ENCODE measurements at places on chromosomes 2 and 18.
A peak's percentile ranks its signal among the peaks of the same experiment; 100 is the strongest.

DNA sequence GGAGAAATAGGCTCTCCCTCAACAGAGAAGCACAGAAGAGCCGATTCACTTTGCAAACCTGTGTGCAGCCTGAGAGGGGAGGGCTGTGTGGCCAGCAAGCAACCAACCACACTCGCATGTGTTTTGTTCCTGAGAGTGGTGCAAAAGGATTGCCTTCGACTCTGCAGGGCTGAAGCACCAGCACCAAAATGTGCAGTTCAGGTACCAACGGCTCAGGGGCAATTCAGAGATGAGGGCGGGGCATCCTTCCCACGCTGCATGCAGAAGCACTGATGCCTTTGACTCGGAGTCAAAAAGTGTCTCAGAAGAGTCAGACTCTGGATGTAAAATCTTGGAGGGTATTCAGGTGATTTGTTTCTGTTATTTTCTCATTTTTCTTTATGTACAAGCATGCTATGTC, 55.5 kb downstream of the DCDC2C start:
- no peak for DNase-seq

DNA sequence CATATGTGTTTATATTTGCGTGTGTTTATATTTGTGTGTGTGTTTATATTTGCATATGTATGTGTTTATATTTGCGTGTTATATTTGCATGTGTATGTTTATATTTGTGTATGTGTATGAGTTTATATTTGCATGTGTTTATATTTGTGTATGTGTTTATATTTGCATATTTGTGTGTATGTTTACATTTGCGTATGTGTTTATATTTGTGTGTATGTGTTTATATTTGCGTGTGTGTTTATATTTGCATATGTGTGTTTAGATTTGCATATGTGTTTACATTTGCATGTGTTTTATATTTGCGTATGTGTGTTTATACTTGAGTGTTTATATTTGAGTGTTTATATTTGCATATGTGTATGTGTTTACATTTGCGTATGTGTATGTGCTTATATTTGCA, 115.7 kb upstream of the CTDP1 start:
- no peak for DNase-seq

DNA sequence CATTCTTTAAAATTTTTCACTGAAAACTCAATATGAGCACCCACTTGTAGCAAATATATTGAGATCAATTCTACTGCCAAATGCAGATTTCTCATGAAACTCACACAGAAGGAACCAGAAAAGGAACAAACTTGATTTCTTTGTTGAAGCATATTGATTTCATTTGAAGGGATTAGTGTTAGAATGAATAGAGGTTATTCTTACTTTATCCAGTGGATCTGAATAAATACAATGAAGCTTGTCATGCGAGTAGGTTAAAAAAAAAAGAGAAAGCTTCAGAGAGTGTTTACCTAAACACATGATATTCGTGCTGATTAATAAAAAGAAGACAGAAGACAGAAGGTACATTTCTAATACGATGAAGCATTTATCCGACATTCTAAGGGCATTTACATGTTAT, 226.7 kb upstream of the ZSWIM2 start:
- no peak for DNase-seq

DNA sequence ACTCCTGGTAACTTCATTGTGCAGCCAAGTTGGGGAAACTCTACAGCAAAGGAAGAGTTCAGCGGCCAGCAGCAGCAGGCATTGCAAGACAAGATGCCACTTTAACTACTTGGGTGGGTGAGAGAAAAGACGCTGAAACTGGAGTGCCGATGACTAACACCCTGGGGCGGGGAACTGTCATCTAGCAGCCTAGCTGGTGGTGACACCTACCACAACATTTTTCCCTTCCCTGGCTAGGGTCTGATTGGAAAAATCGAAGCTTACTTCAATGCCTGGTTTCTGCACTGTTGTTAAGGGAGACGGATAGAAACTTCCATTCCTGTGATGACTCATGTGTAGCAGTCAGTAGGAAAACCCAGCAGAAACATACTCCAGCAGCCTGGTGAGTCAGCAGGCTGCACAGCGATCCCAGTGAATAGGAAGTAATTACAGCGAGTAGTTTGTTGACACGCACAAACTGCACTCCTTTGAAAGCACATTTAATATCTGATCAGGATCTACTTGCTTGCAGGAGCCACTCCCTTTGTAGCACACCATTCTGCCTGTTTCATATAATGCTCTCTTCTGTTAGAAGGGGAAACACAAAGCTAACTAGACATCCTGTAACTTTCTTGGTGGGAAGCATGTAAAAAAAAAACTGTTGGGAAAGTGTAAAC, 62.1 kb upstream of the MAPRE2 start:
- peak; percentile 74 for DNase-seq

DNA sequence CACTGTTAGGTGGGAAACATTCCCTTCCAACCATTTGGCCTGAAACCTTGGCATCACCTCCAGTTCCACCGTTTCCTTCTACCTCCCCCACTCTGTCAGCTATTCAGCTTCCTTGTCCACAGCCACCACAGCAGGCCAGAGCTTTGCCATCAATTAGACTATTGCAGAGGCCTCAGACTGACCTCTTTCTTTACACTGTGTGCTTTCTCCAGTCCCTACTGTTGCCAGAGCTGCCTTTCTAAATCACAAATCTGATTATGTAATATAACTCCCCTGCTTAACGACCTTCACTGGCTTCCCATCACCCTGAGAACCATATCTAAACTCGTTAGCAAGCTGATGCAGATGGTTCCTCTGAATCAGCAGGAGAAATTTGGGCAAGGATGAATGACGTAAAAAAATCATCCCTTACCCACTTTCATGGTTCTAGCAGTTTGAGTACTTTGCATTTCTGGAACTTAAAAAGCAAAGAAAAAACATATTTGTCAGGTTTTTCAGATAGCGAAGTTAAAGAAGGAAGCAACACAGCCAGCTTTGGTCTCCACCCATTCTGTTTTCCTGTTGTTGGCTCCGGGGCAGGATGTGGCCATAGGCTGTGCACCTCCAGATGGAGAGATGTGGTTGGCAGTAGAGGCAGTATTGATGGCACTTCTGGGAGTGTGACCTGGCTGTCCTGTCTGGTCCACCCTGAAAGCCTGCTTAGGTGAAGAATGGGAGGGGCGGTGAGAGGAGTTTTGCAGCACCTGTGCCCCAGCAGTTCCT, 422.1 kb downstream of the PARD3B start:
- peak; percentile 22 for DNase-seq

DNA sequence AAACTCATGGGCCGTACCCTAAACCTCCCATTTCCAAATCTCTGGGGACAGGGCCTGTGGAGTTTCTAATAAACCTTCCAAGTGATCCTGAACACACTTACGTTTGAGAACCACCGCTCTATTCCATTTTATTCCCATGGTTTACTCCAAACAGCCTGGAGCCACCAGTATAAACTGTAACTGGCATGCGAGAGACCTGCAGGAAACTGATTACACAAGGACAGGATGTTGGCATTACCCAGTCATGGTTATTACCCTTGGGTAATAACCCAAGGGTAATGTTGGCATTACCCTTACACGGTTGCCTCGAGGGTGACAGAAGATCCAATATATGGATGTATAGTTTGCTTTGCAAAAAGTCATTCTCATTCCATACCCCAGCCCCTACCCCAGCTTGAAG, 37.0 kb upstream of the YPEL5 start:
- DNase-seq: no peak

- DNase-seq: no peak
These were observed 30.2 kb downstream of the NYAP2 start for GRCh38 chr2:225429717-225430116.

GRCh38 chr2:30040147-30040546, 106.7 kb upstream of the YPEL5 start:
- no peak for DNase-seq

DNA sequence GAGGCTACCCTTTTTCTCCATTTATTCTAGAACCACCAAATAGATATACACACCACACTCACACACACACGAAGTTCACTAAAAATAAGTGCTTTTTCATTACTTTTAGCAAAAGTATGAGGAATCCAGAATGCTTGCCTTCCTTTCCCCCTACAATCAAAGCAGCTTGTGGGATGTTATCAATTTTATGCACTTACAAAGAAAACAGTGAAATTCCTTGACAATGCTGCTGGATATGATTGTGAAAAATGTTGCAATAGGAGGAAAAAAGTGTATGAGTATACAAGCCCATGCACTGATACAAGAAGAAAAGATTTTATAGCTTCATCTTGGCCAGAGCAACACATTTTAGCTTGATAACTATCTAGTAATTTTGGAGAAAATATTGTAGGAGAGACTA, 269.2 kb downstream of the XIRP2 start:
- no peak for DNase-seq

GRCh38 chr18:74901362-74902146, 303.9 kb downstream of the ZNF407 start:
- no peak for DNase-seq

GRCh38 chr2:213237251-213237650, 47.0 kb upstream of the SPAG16 start:
- DNase-seq: no peak

- DNase-seq: no peak
These were observed 146.4 kb upstream of the SPATS2L start for GRCh38 chr2:200159829-200160781.

- no peak for DNase-seq
These were observed 98.4 kb downstream of the NDUFA10 start for GRCh38 chr2:239926587-239927232.

GRCh38 chr18:44828080-44828479, 147.4 kb downstream of the SETBP1 start:
- no peak for DNase-seq

DNA sequence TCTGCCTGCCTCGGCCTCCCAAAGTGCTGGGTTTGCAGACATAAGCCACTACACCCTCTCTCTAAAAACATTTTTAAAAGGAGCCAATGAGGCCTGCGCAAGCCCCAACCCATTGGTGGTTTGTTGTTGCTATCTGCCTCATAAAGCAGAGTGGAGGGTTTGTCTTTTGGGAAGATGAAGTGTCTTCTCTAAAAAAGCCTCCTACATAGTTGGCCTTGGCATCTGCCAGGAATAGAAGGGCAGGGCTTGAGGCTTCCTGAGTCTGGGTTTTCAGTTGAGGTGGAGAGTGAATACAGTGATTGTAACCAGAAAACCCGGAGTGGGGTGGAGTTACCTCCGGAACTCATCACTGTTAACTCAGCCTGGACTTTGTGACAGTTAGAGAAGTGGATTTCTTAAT, 5.9 kb upstream of the STARD7 start:
- DNase-seq: no peak

DNA sequence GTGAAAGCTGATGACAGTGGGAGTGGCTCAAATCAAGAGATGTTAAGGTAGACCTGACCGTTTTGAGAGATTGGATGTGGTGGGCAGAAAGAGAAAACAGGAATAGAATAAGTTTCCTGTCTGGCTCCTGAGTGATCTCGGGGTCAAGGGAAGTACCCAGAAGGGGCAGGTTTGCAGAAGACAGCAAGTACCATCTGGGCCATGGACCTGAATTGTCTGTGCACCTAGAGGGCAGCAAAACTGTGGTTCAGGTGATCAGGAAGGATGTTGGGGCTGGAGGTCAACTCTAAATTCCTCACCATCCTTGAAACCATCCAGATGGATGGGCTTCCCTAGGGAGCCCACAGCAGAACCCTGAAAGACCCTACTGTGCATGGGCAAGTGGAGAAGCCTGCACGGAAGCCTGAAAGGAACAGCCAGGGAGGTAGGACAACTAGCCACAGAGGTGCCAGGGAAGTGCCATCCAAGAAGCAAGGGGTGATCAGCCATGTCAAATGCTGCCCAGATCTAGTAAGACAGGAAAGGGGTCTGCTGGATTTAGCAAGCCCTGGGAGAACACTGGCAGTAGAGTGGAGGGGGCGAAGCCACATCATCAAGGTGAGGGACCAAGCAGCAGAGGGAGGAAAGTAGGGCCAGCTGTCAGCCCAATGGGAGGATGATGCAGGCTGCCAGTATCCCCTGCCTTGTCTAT, 8.0 kb downstream of the TEX261 start:
- no peak for DNase-seq

DNA sequence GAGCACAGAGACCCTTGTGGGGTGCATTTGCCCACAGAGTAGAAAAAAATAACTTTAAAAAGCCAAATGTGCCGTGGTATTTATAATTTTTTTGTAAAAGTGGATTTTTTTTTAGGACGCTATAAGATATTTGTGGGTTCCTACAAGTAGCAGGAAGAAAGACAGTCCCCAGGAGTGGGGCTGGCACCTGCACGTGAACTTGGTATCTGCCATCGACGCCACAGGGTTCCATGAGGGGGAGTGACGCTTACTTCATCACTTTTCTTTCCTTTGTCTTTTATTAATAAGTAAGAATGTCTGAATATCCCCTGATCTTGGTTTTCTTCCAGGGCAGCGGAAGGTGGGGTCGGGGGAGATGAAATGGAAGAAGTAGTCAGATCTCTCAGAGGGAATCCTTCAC, 207.0 kb downstream of the TWIST2 start:
- no peak for DNase-seq

DNA sequence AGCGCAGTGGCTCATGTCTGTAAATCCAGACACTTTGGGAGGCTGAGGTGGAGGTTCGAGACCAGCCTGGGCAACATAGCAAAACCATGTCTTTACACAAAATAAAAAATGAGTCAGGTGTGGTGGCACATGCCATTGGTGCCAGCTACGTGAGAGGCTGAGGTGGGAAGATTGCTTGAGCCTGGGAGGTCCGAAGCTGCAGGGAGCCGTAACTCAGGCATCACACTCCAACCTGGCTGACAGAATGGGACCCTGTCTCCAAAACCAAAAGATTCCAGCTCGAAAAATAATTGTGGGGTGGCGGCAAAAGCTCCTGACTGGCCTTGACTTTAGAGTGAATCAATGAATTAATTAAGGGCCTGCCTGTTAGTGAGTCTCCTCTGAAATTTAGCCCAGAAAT, 1.2 kb upstream of the ALPP start:
- DNase-seq: no peak

DNA sequence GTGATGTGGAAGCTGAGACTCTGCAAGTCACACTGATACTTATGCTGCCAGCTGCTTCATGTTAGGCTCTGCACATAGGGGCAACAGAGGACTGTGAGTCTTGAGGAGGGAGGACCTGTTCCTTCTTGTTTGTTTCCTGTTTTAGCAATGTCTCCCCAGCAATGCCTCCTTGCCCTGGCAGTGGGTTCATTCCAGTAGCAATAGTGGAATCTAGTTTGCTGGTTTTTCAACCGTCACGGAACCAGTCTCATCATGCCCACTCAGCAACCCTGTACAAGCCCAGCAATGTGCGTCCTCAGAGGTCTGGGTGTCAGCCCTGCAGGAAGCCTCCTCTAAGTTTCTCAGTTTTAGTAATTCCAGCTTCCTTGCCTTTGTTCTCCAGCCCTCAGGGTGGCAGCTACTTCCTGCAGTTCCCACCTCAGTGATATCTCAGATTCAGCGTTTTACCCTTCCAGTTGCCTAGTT, 20.5 kb upstream of the ITGB6 start:
- peak; percentile 32 for DNase-seq

- no peak for DNase-seq
These were observed 1.9 kb downstream of the TCF7L1 start for GRCh38 chr2:85134896-85135659.

Data from stimulated activated CD4-positive, alpha-beta T cell treated with anti-CD3 and anti-CD28 coated beads, Interleukin-2, amount 100 ng/mL, for 24 hours (primary cell).